ENCODE measurements at places on chromosomes 11 and 22.
A peak's percentile ranks its signal among the peaks of the same experiment; 100 is the strongest.

DNA sequence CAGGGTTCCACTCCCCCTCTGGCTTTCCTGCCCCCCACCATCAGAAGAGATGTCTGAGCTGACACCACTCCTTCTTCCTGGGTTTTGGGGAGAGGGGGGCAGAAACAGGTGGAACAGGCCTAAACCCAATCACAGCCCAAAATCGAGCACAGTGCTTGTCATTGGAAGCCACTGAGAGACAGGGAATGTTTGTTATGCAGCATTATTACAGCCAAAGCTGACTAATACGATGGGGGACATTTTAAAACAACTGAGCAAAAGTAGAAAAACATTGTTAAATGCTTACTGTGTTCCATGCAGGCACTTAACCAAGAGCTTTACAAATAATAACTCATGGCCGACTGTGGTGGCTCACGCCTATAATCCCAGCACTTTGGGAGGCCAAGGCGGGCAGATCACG, 32.5 kb upstream of the RTL6 start:
- no peak for DNase-seq

DNA sequence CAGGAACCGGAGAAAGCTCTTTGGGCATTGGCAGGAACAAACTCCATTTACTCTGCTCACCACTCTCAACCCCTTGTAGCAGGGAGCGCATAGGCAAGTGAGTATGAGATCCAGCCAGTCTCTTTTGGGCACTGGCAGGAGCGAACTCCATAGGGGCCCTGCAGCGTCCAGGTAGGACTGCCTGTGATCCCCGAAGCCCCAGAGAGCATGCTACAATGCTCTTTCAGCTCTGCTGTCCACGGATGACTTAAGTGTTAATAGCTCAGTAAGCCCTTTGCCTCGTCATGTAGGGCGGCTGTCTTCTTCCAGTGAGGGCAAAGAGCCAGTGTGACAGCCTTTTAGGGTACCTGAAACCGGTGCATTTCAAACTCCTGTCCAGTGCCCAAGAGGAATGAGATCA, 1525.6 kb upstream of the RAG2 start:
- DNase-seq = no peak

- no peak for DNase-seq
Observed at GRCh38 chr11:44226490-44226889, 83.4 kb downstream of the ALX4 start.

DNA sequence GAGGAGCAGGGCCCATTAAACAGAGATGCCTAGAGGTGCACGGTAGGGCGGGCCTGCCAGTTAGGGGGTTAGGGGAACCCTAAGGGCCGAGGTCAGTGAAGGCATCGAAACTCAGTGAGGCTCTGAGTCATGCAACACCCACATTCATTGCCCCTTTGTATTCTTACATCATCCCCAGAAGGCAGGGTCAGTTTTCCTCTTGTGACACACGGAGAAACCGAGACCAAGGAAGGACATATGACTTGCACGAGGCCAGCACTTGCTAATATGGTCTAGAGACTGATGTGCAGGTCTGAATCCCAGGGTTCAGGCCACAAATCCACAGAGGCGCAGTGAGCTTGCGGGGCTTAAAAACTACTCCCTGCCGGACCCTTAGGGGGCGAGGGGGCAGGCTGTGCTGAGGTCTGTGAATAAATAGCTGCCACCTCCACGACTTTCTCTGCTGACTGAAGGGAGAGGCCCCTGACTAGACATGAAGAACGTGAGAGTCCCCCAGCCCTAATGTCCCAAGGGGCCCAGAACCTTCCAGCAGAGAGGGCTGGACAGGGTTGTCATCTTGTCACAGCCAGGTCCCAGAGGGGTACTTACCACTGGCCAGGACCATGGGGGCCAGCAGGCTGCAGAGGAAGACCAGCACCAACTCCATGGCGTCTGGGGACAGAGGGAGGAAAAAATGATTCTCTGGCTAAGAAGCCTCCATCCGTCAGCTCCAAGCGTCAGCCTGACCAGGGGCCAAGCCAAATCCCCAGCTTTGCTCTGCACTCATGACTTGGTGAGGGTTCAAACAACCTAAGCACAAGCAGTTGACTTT, 17.8 kb upstream of the FXYD2 start:
- DNase-seq = no peak

DNA sequence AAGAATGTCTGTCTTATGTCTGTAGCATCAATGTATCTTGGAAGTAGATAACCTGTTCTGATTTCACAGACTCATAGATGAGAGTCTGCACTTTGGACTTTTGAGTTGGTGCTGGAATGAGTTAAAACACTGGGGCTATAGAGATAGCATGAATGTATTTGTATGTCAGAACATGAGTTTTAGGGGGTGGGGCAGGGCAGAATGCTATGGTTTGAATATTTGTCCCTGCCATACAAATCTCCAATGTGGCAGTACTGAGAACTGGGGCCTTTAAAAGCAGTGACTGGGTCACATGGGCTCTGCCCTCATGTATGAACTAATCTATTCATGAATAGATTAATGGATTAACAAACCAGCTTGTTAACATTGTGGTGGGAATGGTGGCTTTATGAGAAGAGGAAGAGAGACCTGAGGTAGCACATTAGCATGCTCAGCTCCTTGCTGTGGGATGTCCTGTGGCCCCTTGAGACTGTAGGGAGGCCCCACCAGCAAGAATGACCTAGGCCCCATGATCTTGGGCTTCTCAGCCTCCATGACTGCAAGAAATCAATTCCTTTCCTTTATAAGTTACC, 15.5 kb upstream of the OR52K1 start:
- no peak for DNase-seq

DNA sequence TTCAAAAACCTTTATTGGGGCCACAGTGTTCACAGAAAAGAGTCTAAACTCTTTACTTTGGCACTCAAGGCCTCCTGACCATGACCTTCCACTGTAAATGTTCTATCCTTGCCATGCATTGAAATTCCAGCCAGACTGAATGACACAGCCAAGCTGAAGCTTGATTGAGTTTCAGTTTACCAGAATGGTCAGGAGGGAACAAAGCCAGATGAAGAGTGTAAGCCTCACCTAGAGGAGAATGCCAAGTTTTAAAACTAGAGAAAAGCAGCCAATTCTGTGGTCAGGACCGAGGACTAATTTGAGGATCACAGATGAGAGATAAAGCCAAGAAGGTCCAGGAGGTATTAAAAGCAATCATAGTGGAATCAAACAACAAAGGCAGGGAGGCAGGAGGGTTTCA, 215.3 kb downstream of the KCNA4 start:
- no peak for DNase-seq

DNA sequence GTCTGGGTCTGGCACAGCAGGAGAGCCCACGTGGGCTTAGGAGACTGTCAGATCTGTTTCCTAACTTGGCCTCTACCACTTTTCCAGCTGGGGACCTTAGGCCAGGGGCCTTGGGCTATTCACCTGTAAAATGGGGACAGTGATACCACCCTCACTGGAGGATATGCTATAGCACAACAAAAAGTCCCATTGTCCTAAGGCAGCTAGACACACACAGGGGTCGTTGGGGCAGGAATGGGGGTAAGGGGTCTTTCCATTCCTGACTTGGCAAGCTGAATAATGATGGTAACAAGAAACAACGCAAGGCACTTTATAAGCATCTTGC, 2.6 kb upstream of the SH3BP1 start:
- no peak for DNase-seq

DNA sequence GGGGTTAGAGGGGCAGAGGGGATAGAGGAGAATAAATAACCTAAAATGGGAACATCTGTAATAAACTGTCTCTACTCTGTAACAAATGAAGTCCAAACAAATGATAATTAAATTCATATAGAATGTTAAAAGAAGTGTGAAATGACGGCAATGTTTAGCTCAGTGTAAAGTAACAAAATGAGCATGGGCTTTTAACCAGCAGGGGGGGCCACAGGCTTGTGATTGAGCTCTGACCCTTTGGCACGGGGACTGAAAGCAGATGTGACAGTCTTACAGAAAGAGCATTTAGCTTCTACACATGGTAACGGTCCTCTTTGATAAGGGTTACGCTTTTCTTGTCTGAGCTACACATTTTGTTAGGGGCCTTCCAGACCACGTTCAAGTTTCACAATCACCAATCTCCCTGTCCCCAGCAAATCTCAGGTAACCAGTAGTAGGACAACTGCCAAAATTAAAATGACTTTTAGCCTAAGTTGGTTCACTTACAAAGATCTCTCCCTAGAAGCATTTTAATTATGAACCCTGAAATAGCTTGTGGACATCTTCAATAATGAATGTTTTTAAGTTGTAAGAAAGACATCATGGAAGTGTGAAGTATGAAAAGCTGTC, 262.5 kb downstream of the DCDC1 start:
- peak; percentile 45 for DNase-seq

DNA sequence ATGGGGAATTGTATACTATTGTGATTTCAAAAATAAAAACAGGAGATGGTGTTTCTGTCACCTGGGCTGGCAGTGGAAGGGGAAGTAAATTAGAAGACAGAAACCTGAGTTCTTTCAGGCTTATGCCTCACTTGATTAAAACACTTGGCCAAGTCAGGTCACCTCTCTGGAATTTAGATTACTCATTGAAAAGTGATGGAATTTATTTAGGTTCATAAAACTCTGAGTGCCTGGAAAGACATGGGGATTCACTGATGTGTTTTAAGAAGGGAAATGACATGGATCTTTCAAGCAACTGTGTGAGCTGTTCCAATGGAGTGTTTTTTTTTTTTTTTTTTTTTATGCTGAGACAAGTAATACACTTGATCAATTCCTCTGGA, 400.1 kb downstream of the TMEM135 start:
- no peak for DNase-seq

GRCh38 chr11:76629116-76629852, 41.3 kb downstream of the LRRC32 start:
- DNase-seq = no peak

DNA sequence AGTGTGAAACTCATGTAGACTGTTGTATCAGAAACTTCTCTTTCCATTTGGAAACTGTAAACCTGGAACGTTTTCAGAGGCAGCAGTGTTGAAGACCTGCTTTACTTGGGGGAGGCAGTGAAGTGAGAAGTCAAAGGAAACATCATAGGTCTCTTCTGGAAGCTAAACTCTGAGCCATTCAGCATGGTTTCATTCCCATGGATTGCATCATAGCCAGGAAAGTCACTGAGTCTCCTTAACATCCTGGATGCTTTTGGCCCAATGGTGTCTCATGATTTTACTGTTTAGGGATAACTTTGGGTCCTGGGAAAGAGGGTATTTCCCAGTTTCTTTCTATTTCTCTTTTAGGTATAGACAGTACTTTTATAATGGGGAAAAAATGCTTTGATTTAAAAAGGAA, 153.2 kb upstream of the E2F8 start:
- no peak for DNase-seq

GRCh38 chr11:37597776-37598175, 999.7 kb upstream of the RAG2 start:
- DNase-seq = no peak

- peak; percentile 41 for DNase-seq
Observed at GRCh38 chr11:82601711-82602110, 132.0 kb downstream of the FAM181B start.

DNA sequence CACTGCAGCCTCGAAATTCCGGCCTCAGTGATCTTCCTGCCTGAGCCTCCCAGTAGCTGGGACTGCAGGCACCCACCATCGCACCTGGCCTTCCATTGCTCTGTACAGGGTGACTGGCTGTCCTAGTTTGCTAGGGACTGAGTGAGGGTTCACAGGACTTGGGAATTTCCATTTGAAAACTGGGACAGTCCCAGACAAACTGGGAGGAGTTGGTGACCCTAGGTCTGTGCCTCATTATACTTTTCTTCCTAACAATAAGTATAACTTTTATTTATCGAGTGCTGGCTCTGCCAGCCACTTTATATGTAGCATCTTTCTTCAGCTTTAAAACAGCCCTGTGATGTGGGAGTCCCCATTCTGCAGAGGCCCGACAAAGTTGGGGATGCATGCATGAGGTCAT, 25.5 kb downstream of the TCP11L1 start:
- no peak for DNase-seq

- DNase-seq = no peak
Observed at GRCh38 chr11:104925850-104926249, 27.6 kb upstream of the CASP12 start.

DNA sequence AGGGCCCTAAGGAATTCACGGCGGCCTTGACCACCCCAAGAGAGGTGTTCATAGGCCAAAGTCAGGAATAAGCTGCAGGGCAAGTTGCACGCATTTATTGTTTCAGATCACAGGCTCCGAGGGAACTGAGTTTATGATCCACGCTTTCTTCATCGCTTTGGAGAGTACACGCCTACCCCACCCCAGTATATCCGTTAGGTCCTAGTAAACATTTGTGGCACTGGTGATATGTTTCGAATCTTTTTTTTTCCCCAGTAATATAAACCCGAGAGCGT, 805 bp downstream of the GANAB start:
- no peak for DNase-seq

- no peak for DNase-seq
Observed at GRCh38 chr11:62400760-62401159, 18.1 kb upstream of the SCGB1A1 start.

DNA sequence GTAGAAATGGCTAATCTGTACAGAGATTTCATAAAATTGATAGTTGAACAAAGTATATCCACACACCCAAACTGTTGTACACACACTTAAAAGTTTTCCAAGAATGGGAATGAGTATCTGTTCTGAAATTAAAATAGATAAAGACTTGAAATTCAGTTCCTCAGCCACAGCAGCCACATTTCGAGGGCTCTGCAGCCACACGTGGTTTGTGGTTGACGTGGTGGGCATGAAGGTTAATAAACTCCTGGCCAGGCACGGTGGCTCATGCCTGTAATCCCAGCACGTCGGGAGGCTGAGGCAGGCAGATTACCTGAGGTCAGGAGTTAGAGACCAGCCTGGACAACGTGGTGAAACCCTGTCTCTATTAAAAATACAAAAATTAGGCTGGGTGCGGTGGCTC, 24.0 kb downstream of the TPST2 start:
- no peak for DNase-seq

- DNase-seq = no peak
Observed at GRCh38 chr11:61266602-61267001, 25.6 kb downstream of the PGA5 start.

- no peak for DNase-seq
Observed at GRCh38 chr11:134004496-134005172, 47.9 kb upstream of the IGSF9B start.

DNA sequence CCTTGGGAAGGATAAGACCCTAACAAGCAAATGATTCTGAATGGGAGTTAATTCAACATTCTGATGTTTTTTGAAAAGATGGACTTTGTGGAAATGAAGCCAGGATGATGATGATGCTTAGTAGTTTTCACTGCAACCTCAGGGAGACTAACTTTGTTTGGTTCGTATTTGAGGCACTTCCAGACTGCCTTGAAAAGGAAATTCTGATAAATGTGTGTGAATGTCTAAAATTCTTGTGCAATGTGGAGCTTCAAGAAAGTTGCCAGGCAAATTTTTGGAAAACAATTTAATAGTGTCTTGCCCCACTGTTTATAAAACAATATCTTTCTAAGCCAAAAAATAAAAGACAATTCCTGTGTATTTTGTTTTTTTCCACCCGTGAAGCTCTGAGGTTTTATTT, 11.2 kb upstream of the NAV2 start:
- DNase-seq = no peak

DNA sequence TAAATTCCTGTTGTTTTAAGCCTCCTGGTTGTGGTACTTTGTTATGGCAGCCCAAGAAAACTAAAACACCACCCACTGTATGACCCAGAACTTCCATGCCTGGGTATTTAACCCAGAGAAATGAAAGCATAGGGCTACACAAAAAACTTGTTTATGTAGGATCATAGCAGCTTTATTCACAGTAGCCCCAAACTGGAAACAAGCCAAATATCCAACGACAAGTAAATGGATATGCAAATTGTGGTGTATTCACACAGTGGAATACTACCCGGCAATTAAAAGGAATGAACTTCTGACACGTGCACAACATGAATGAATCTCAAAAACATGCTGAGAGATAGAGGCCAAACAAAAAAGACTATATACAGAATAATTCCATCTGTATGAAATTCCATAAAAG, 62.2 kb upstream of the NAV2 start:
- no peak for DNase-seq
